ENCODE measurements at places on chromosomes 2 and 18.

DNA sequence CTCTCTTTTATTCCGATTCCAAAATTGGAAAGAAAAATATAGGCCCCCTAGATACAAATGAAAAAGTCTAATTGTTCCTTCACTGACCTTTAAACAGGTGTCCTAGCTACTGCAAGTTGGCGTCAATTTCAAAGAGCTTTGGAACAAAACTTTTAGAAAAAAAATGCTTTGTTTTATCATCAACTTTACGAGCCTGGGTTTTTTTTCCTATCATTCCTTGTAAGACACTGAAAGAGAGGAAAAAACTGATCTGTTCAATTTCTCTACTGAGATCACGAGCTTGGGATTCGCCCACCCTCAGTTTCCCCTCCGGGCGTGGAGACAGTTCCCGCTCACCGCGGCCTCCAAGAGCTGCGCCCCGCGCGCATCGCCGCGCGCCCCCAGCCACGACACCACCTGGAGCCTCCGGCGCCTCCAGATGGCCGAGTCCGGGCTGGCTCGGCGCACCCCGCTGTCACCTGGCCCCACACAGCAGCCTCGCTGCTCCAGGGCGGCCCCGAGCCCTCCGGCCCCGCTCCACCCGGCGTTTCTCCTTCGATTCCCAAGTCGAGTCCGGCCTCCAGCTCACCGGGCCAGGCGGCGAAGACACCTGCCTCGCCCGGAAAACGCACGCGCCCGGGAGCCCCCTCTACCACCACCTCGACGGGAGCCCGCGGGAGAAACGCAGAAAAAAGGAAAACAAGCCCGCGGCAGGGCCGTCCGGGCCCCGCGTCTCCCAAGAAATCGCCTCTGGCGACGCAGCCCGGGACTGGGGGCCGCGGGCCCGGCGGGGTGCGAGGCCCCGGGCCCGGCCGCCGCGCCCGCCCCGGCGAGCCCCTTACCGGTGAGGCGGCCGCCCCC, 656 bp downstream of the TBC1D8 start:
- peak; percentile 44 for DNase-seq

DNA sequence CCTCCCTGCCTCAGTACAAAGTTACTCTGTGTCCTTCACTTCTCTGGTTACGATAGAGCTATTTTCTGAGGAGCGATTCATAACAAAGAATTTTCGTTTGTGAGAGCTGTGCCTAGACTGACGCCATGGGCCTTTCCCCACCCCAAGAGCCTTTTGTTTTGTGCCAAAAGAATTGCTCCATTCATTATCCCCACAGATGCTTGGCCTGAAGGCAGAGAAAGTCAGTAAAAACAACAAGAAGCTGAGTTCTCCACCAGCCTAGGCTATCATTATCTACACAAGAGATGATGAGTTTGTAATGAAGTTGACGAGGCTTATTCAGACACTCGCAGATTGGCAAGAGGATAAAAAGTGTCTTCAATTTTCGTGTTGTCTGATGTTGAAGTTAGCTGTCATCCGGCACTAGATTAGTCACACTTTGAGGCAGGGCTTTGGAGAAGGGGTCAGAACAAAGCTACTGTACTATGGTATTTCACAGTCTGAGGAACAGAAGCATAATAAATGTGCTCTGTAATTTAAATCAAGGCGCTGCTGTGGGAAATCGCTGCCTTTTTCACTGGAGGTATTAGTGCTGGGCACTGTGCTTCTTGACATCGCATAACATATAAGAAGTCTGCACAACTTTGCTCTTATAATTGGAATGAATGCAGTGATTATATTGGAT, 278.4 kb upstream of the FIGN start:
- no peak for DNase-seq

- no peak for DNase-seq
Measured at GRCh38 chr18:39425172-39425850, 1859.7 kb upstream of the CELF4 start.

GRCh38 chr2:119929537-119929936, 83.3 kb upstream of the EPB41L5 start:
- peak; percentile 9 for DNase-seq

GRCh38 chr2:216888081-216888480, 28.2 kb upstream of the TNP1 start:
- no peak for DNase-seq

- no peak for DNase-seq
Measured at GRCh38 chr2:112790305-112790704, 6.0 kb upstream of the IL1A start.

DNA sequence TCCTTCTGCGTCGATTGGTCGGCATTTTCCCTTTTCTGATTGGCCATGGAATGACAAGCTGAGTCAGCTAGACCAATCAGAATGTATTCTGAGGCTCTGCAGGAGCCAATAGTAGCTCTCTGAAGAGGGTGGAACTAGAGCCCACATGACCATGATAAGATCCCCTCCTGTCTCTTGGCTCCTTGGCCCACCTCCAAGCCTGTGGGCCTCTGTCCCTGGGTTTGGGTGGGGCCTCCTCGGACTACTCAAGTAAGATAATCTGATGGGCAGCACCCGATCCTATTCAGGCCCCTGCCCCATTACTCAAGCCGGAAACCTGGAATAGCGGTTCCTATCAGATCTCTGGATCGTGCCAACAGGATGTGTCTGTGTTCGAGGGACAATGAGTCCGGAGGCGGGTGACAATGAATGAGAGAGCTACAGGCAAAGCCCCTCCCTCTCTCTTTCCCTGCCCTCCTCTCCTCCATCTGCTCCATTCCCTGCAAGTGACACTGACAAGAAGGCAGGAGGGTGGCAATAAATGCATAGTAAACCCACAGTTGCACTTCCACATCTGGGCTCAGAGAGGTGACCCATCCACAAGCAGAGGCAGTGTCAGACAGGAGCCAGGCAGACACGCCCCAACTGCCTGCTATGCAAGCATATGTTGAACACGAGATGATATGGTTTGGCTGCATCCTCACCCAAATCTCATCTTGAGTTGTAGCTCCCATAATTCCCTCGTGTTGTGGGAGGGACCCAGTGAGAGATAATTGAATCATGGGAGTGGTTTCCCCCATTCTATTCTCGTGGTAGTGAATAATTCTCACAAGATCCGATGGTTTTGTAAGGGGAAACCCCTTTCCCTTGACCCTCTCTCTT, 114.7 kb downstream of the TNS1 start:
- no peak for DNase-seq

DNA sequence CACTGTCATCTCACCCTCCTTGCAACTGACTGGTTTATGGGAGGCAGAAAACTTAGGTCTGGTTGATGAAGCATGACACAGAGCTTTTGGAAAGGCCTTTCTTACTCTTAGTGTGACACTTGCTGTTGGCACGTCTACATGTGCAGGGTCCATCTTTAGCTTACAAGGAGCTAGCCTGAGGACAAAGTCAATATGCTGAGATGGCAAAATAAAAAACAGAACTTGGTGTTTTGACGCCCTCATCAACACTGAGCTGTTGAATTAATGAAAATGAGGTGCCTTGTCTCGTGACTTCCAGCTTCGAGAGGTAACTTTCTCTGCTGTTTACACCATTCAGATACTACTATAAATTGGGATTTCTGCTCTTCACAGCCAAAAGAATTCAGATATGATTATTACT, 78.5 kb upstream of the KIDINS220 start:
- DNase-seq = no peak

DNA sequence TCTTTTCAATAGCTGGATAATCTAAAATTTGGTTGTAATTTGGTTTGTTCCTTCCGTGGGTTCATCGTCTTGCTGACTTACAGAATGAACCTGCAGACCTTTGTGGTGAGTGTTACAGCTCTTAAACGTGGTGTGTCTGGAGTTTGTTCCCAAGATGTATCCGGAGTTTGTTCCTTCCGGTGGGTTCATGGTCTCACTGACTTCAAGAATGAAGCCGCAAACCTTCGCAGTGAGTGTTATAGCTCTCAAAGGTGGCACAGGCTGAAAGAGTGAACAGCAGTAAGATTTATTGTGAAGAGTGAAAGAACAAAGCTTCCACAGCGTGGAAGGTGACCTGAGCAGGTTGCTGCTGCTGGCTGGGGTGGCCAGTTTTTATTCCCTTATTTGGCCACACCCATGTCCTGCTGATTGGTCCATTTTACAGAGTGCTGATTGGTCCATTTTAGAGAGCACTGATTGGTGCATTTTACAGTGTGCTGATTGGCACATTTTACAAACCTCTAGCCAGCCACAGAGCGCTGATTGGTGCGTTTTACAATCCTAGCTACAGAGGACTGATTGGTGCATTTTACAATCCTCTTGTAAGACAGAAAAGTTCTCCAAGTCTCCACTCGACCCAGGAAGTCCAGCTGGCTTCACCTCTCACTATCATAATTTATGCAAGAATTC, 16.6 kb downstream of the RALB start:
- DNase-seq = peak; percentile 87

DNA sequence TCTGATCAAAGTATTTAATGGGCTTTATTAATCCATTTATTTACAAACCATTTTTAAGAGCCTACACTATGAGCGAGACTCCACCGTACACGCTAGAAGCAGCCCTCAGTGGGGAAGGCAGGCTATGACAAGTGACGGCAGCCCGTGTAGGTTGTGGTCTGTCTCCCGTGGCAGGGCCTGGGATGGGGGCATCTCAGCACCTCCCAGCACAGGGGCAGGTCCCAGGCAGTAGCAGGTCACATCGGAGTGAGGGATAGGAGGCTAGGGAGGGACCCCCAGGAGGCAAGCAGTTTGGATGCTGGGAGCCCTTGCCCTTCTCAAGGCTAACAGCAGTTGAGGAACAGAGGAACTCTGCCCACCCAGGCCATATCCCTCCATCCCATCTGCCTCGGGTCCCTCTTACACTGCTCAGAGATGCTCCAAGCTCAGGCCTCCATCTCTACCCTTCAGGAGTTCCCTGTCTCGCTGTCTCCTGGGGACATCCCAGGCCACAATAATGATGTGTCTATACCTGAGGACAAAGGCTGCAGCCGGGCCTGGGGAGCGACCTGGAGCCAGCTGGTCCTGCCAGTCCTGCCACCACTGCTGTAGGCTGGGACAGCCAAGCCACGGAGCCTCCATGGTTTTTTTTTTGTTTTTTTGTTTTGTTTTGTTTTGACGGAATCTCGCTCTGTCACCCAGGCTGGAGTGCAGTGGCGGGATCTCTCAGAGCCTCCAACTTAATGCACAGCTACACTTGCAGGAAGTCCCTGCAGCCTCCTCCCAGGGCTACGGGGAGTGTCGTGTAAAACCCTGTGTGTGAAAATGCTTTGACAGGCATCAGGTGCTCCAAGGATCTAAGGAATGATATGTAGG, 92.0 kb downstream of the NDUFA10 start:
- no peak for DNase-seq

- no peak for DNase-seq
Measured at GRCh38 chr2:72750977-72751639, 74.7 kb downstream of the EXOC6B start.

DNA sequence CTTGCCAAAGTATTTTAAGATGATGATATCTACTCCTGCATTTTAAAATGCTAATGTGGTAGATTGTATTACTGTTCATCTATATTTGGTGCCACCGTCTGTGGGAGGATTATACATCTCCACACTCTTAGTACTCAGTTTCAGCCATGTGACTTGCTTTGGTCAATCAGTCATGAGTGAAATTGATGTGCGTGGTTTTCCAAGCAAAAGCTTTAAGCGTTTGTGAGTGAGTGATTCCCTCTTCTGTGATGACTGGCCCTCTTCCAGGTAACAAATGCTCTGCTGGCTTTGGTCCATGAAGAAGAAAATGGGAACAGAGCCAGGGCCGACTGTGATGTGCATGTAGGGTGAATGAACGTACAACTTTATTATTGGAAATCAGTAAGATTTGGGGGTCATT, 330.4 kb downstream of the LPIN1 start:
- no peak for DNase-seq

DNA sequence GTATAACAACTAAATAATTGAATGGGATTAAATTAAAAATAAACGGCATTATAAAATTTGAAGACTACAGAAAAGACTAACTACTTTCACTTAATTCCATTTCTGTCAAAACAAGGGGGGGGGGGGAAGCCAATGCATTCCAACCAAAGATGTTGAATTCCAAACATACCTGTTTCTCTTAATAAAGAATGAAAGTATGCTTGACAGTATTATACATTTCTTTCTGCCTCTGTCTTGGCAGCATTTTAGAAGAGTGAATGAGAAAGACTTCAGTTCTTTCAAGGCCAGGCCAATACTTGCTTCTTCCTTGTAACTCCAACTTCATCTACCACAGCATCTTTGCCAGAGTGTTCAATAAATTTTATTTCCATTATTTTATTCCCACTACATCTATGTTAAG, 65.9 kb downstream of the PDE11A start:
- no peak for DNase-seq

GRCh38 chr18:77560341-77560992, 310.8 kb downstream of the GALR1 start:
- DNase-seq = no peak

GRCh38 chr2:48940606-48941005, 185.1 kb upstream of the LHCGR start:
- DNase-seq = no peak

- no peak for DNase-seq
Measured at GRCh38 chr2:23618794-23619530, 234.0 kb downstream of the KLHL29 start.

GRCh38 chr2:68861330-68861729, 9.9 kb downstream of the BMP10 start:
- DNase-seq = peak; percentile 8

DNA sequence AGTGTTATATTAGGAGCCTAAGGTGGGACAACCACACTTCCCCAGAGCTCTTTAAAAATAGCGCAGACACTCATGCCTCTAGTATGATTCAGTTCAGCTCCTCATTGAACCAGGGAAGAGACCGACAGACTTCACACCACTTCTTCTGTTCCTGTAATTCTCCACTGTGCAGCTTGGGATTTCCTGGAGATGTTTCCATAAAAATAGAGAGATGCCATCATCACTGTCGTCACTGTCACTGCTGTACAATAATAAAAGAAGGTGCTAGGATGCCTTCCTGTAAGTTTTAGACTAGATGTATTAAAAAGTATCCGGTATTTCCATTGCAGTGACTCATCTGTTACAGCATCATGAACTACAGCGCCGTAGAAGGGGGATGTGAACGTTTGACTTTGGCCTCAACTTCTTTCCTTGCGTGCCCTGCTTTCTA, 110.9 kb downstream of the FAM210A start:
- no peak for DNase-seq

DNA sequence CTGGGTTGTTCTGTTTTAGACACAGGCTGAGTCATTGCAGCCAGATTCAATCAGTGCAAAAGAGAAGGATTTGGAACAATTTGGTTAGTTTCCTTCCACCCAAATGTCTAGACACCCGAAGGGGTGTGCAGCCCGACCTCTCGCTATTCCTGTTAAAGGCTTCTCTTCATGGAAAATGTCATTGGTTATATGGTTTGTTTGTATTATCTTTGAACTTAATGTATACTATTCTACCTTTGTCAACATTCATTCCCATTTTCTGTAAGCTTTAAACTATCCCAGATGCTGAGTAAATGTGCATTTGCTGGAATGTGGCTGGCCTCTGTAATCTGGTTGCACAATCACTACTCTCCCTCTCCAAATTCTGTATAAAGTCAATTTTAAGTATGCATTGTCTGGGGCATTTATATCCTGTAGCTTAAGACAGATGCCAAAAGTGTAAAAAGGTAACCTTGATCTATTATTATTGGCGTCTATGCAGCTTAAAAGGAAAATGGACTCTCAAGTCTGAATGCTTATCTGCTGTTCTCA, 80.4 kb upstream of the RND3 start:
- no peak for DNase-seq

- DNase-seq = peak; percentile 4
Measured at GRCh38 chr2:217610401-217610814, 392.4 kb downstream of the TNS1 start.

- DNase-seq = no peak
Measured at GRCh38 chr2:141195087-141195486, 935.7 kb downstream of the LRP1B start.

GRCh38 chr2:240994171-240994896, 4.1 kb upstream of the SNED1 start:
- DNase-seq = no peak

Data from KBM-7 (cell line).